Panc1 (cell line): ENCODE measurements at places on chromosomes 4 and X.

GRCh38 chrX:24151513-24151912, 2.0 kb downstream of the ZFX start:
- no peak for DNase-seq

DNA sequence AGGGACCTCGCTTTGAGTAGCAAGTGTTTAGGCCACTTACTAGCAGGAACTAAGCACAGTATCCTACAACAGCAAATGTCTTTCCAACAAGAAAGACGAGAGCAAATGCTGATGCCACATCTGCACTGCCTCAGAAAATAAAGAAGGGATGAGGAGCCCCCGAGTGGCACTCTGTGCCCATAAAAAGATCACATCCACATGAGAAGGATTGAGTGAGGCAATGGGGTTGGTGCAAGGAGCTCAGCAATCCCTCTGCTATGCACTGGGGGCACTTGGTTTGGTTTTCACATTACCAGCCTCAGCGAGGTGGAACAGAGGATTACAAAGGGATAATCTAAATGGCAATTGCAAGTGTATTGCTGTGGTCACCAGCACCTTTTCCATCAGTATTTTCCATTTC, 252.8 kb upstream of the SLC7A11 start:
- DNase-seq: no peak

- no peak for DNase-seq
Observed at GRCh38 chrX:13697455-13697854, 8.5 kb downstream of the RAB9A start.

GRCh38 chr4:17758485-17758884, 22.9 kb downstream of the FAM184B start:
- no peak for DNase-seq

DNA sequence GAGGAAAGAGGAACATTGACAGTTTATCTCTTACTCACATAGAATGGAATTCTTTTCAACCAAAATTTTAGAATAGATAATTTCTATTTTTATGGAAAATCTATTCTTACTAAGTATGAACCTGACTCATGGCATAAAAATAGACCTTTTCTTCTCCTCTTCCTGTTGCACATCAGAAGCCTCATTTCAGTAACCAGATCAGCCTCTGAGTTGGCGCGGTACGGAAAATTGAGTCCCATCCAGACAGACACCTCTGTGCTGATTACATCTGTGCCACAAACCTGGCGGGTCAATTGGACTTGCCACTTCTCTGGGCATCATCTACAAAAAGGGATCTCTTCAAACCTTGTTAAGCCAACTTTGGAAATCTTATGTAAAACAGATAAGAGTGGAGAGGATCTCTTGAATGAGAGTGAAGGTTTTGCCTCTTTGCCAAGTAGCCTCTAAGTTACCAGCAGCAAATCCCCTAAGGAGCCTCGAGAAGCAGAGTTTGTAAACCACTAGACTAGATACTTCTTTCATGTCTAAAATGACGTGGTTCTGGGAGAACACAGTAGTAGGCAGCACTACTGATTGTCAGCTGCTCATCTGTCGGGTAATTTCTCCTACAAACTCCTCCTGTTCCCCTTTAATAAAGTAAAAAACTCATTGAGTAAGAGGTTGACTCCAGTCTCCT, 37.4 kb downstream of the TENM3 start:
- no peak for DNase-seq

DNA sequence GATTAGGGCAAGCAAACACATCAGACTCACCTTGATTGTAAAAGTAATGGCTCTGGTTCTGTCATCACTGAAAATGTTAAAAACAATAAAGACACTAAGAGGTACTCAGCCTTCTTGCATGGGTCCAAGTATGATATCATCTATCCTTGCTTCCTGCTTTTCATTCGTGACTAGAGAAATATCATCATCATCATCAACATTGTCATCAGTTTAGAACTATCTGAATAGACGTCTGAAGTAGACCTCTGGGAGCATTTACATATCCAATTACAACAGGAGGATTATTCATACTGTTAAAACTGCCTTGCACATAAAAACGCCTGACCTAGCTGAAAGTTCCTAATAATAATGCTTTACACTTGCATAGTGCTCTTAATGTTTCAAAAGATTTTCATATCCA, 9.8 kb upstream of the FRAS1 start:
- DNase-seq: no peak

GRCh38 chr4:135694066-135694465, 1492.5 kb upstream of the PABPC4L start:
- no peak for DNase-seq

DNA sequence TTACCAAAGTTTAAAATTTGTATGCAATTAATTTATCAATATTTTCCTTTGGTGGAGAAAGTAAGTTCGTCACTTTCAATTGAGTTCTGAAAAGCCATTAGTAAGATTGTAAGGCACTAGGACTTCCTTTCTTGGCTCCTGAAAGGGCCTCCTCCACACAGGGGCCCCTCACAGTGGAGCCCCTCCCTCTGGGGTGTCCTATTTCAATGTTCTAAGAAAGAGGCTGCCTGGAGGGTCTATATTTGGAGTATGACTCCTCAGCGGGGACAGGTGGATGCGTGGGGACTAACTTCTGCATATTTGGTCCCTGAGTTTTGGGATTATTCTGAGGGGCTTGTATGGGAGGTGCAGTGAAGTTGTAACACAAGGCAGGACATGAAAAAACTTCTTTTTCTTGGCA, 1.6 kb upstream of the ARMCX4 start:
- DNase-seq: no peak
